Brain microvascular endothelial cell (primary cell): ENCODE measurements at places on chromosomes 7 and 10.
A peak's percentile ranks its signal among the peaks of the same experiment; 100 is the strongest.

- DNase-seq, result no peak
Measured at GRCh38 chr7:30697719-30698460, 15.6 kb upstream of the CRHR2 start.

DNA sequence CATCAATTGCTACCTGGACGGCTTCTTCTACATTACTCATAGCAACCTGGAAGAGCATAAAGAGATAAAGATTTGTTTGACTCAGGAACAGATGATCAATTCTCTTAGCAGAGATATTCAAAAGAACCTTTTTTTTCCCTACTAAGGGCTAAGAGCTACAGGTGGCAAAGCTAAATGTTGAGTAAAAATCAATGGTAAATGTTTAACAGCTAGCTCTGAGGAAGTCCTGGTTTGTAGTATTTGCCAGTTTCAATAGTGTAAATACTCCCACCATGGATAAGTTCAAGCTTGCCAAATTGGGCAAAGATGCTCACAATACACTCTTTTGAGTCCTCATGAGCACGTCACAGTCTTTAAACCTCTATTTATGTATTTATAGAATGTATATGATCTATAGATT, 64.0 kb downstream of the AKR1E2 start:
- no peak for DNase-seq

DNA sequence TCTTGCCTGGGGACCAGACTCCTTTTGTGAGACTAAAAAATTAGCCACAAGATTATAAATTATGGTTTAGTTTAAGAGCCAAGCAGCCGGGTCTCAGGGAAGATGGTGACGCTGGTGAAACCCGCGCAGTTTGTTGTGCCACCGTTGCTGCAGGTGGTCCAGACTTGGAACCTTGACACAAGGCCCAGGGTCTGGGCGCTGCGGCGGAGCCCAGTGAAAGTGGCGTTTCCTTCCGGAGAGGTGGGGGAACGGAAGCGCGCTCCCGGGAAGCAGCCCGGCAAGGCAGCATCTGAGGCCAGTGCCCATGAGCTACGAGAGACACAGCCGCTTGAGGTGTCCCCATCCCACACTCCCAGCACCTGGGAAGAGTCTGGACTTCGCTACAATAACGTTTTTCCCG, 131.6 kb downstream of the SKIDA1 start:
- no peak for DNase-seq

- DNase-seq, result no peak
Measured at GRCh38 chr7:151339651-151340382, 1.8 kb upstream of the NUB1 start.

DNA sequence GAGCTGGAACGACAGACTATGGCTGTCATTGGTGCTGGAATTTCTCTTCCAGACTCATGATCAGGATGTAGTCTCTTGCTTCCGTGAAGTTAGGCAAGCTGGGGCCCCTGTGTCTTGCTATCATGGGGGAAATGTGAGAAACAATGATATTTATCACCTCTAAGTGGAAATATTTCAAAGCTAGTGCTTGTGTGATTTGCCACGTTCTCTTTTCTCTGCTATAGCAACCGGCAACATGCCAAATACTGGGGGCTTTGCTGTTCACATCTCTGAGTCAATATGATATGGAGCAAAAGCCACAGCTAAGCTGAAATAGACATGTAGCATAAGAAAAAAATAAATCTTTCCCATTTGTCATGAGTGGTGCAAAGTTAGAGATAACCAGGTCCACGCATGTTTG, 668.2 kb upstream of the IGFBP3 start:
- no peak for DNase-seq

- DNase-seq, result no peak
Measured at GRCh38 chr10:48651839-48652238, 32.8 kb upstream of the WDFY4 start.

- no peak for DNase-seq
Measured at GRCh38 chr10:62543571-62544355, 169.6 kb downstream of the ZNF365 start.

DNA sequence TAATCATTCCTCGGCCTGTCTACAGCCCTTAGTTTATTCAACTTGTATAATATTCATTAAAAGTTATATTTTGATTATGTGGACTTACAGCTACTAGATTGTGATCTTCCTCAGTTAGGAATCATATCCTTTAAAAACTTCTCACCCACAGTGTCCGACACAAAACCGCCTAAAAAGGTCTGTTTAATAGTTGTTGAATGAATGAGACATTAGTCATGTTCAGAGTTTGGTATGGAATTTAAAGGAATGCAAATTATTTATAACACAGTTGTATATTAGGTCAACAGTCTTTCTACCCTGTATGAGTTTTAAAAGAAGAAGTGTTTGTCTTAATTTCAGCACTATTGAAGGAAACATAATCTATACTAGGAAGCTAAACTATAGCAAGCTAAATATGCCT, 390.0 kb downstream of the ARL4A start:
- DNase-seq, result peak; percentile 16

DNA sequence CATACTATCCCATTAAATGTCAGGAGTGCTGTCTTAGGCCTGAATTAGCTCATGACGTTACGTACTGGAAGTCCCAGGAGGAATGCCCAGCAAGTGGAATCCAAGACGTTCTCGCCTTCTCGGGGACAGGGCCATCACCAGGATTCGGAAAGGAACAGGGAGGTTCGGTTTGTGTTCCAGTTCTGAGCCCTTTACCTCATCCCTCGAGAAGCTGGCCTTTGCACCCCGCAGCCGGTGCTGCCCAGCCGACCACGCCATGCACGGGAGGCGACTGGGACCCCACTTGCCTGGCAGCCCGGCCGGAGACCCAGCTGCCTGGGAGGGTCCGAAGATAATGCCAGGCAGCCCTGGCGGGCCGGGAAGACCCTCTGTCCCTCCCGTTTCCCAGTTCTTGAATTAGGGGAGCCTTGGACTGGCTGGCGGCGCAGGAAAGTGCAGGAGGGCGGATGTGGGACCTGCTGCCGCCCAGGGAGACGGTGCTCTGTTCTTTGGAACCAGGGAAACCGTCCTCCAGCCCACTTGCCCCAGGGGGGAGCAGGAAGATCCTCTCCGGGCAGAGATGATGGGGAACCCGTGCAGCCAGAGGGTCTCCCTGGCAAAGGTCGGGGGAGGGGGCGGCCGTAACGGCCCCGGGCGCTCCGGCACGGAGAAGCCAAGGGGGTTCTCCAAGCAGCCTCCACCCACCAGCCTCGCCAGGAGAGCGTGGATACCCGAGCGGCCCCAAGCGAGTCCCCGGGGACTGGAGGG, 671 bp upstream of the CHST3 start:
- DNase-seq, result no peak

DNA sequence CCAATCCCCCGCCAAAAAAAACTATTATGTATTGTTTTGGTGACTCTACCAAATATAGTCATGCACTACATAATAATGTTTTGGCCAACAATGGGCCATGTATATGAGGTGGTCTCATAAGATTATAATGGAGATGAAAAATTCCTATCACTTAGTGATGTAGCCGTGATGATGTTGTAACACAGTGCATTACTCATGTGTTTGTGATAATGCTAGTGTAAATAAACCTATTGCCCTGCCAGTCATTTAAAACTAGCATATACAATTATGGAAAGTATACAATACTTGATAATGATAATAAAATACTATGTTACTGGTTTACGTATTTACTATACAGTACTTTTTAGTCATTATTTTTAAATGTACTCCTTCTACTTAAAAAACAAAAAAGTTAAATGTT, 101.5 kb downstream of the SLC25A40 start:
- DNase-seq, result no peak

DNA sequence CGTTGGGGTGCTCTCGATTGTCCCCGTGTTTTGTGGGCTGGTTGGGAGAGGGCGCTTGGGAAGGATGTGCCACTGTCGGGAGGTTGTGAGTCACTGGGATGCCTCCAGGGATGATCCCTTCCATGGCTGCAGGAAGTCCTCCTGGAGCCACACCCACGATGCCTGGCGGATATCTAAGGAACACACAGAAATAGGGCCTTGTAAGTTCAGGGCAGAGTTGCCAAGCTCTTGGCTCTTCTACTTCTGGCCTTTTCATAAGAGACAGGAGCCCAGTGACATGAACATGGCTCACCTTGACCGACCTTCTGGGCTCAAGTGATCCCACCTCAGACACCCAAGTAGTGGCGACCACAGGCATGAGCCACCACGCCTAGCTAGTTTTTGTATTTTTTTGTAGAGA, 47.6 kb downstream of the ZRANB1 start:
- no peak for DNase-seq

GRCh38 chr7:355568-355967, 65.6 kb downstream of the FOXL3 start:
- no peak for DNase-seq

GRCh38 chr10:2529945-2530344, 537.4 kb upstream of the PFKP start:
- no peak for DNase-seq

DNA sequence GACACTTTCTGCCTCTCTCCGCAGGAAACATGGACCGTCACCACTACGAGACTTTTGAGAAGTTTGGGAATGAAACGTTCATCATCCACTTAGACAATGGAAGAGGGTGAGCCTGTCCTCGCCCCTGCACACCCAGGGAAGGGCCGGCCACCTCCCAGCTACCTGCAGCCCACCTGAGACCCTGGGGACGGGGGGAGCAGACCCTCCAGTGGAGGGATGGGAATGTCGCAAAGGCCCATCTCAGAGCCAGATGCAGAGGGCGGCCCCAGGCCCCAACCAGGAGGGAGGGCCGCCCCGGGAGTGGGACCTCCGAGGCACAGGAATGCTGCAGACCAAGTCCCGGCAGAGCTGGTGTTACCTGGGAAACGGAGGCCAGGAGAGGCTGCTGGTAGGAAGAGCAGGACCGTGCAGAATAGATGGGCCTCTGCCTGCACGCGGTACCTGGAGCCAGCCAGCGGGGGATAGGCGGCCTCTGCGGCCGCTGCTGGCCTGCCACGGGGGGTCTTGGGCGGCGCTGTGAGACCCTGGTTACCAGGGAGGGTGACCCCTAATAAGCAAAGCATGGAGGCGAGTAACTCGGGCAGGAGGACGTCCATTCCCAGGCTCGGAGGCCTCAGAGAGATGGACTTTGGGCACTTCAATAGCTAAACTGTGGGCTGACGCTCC, 32.9 kb upstream of the FOXL3 start:
- DNase-seq, result no peak

- no peak for DNase-seq
Measured at GRCh38 chr7:50923476-50923875, 140.8 kb upstream of the GRB10 start.

- no peak for DNase-seq
Measured at GRCh38 chr7:50366311-50366710, 61.8 kb downstream of the IKZF1 start.

DNA sequence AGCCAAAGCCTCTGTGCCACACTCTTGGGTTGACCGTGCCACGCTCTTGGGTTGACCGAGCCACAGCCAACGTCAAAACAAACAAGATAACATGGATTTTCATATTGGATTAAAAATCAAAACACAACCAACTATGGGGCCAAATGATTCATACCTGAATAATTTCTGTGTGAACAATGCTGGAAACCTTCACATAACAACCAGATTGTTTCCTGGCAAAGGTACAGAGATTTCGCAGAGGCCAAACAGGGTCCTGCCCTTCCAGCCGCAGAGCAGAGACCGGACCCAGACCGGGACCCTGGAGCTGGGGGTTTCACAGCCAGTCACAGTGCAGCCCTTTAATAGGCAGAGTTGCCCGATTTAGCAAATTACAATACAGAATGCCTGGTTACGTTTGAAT, 40.5 kb downstream of the ITIH5 start:
- no peak for DNase-seq

GRCh38 chr10:8927705-8928104, 873.2 kb downstream of the GATA3 start:
- DNase-seq, result no peak

DNA sequence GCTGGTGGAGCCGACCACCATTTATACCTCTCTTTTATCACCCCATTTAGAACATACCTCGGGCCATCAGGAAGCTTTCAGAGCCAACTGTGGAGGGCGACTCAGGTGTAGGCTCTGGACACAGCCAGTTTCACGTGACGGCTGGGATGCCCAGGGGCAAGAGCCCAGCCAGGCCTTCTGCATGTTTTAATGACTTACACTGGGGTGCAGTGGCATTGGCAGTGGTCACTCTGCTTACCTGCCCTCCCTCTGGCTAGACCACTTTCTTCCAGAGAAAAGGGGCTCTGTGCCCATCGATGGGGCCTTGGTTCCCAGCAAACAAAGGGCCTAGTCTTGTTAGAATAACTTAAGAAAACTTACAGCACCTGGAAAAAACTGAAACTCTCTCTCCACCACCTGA, 50.0 kb downstream of the PNLIPRP2 start:
- no peak for DNase-seq

DNA sequence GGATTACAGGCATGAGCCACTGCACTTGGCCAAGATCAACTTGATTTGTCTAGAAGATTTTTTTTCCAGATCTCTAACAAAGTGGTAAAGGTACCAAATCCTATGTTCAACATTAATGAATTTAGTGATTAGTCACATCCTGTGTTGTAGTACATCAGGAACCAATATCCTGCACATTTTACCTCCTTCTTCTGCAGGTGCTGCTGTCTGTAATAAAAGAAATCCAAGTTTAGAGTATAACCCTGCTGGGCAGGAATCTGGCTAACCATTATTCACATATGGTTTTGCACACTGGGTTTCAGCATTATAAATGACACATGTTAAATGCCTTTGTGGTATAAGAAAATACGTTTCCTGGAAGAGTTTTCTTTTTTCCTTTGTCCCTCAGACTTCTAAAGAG, 10.8 kb downstream of the PARD3 start:
- no peak for DNase-seq

GRCh38 chr10:99617696-99618095, 2.5 kb downstream of the SLC25A28 start:
- no peak for DNase-seq

DNA sequence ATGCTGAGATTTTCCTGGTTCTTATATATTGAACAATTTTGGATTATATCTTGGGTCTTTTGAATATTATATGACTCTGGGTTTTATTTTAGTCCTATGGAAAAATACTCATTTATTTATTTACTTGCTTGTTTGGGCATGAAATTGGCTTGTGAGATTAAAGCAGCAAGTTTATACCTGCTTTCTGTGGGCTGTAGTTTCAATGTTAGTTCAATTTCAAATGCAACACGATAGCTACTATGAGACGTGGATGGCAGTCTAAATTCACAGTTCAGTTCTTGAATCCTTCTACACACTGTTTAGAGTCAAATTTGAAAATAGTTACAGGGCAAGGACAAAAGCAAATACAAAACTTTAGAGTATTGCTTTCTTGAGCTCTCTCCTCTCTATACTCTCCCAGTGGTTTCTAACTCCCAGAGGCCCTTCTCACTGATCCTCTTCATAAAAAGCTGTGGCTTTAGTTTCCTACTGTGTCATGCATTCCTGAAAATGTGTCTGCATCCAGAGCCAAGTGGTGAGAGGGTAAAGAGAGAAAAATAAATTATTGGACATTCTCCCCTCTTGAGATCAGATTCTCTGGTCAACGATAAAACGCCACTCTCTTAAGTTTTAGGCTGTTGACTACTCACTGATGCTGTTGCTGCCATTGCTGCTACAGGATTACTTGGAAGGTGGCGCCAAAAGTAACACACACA, 34.4 kb downstream of the POLR1F start:
- DNase-seq, result peak; percentile 32
